Muscle of arm (tissue), 14 donors: ENCODE measurements at places on chromosomes 3 and 15. TPM values are rescaled to one million over a fixed set of nuclear protein-coding genes. Genes with fewer than 3 reads are reported as not detected.

The INSYN1 gene
- polyA plus RNA-seq, result 15.8 TPM

The SIAH2 gene
- 20.4 TPM for polyA plus RNA-seq

The ZPLD1 gene
- polyA plus RNA-seq, result not detected

The CD200R1 gene
- not detected for polyA plus RNA-seq
